Glomerular endothelial cell (primary cell): ENCODE measurements at places on chromosomes 3 and 15.

- DNase-seq = no peak
Observed at GRCh38 chr3:12467746-12468145, 16.5 kb upstream of the TSEN2 start.

GRCh38 chr3:11908981-11909698, 62.5 kb upstream of the TAMM41 start:
- DNase-seq = no peak

- no peak for DNase-seq
Observed at GRCh38 chr15:28106294-28107110, 7.4 kb upstream of the OCA2 start.

- no peak for DNase-seq
Observed at GRCh38 chr3:22495791-22496190, 707.3 kb upstream of the UBE2E2 start.

DNA sequence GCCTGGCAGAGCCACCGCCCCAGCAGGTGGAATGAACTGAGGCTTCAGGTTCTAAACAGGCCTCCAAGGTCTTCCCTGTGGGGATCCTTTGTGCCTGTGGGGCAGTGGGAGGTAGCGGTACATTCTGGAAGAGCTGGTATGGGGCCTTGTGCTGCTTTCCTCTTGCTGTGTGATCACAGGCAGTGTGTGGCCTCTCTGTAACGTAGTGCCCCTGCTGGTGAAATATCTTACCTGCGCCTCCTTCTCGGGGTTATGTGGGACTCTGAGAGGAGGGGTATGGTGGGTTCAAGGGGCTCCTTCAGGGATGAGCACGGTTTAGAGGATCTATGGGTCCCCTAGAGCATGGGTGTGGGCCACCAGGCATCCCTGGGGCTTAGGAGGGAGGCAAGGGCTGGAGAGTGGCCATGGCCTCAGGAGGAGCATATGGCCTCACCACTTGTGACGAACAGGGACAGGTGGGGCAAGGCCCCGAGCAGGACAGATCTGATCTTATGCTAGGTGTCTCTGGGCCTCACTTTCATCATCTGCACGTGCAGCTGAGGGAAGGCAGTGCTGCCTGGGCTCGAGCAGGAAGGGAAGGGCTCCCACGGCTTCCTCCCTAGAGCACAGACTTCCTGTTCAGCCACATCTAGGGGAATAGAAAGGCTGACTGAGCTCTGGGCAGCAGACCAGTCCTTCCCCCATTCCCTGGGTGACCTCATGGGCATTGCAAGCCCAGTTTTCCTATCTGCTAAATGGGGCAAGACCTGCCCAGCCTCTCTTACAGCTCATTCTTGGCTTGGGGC, 1.9 kb upstream of the ALS2CL start:
- peak; percentile 64 for DNase-seq

DNA sequence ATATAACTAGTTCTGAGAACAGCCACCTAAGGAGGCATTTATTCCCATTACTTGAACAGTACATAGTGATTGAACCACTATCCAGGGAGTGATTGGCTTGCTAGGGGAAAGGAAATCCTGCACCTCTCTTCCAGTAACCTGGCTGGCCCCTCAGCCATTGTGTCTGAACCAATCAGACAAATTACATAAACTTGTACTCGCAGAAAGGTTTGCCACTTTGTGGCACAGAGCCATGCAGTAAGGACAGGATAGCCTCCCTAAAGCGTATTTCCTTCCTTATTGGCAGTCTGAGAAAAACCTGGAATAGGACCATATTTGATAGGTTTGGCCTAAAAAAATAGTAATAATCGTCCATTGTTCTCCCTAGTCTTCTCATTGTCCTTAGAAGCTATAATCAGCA, 19.0 kb downstream of the CMSS1 start:
- no peak for DNase-seq

DNA sequence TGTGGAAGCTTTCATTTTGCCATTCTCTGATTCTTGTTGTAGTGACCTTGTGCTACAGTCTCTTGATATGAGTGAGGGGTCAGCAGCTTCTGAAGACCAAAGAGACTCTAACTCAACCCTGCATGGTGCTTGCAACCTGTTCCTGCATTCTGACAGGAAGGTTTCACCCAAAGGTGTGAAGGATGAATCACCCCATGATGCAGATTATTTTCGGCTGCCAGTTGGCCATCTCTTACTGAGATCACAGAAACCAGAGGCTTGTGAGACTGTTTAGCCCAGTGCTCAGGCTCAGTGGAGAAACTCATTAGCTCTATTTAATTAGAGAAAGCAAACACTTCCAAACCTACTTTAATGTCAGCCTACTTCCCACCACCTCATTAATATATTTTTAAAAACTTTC, 29.2 kb upstream of the TPRG1 start:
- no peak for DNase-seq

DNA sequence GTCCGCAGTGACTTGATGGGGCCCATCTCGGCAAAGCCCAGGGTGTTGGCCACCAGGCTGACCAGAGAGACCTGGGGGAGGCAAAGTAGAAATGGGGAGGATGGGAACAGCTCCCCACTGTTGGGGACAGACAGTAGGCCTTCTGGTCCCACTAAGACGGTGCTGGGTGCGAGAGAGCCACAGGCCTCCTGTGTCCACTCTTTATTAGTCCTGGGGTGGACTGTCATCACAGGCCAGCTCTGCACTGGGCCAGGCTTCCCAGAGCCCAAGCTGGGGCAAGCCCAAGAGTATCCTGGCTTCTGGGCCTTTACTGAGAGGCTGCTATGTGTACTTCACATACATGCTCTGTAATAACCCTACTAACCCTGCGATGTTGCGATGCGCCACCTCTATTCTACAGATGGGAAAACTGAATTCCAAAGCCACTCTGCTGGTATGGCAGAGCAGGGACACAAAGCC, 66.4 kb downstream of the EXOG start:
- no peak for DNase-seq

GRCh38 chr3:61061092-61061723, 190.0 kb downstream of the FHIT start:
- DNase-seq = no peak

DNA sequence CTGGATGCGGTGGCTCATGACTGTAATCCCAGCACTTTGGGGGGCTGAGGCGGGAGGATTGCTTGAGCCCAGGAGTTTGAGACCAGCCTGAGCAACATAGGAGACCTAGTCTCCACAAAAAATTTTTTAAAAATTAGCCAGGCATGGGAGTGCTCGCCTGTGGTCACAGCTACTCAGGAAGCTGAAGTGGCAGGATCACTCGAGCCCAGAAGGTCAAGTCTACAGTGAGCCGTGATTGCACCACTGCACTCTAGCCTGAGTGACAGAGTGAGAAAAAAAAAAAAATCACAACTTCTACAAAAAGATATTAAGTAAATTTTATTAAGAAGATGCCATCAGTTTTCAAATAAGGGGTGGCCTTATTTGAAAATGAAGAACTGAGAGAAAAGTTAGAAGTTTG, 11.9 kb upstream of the PLA2G4D start:
- no peak for DNase-seq

DNA sequence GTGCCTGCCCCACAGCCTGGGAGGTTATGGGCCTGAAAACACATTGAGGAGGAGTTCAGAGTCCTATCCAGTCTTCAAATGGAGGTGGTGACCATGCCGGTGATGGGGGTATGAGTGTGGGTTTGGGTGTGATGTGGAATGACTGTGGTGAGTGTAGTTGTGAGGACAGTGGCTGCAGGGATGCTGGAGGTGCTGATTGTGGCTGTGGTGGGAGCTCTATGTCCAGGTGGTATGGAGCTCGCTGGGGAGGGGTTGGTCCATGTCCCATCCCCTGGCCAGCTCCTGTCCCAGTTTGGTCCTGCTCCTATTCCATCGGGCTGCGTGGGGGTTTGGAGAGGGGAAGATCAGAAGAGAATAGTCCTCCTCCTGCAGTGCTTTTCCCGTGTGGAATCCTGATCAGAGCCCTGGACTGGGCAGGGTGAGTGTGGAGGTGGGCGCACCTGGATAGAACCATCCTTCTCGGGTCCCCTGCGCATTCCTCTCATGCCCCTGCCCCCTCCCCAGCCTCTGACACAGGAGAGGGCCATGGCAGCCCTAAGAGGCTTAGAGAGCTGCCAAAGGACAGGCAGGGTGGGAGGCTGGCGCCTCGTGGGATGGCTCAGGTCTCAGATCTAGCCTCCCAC, 23.0 kb upstream of the GOLGA6C start:
- no peak for DNase-seq

GRCh38 chr15:52552303-52552702, 16.5 kb downstream of the ARPP19 start:
- no peak for DNase-seq

- DNase-seq = no peak
Observed at GRCh38 chr3:196175722-196176121, 35.5 kb downstream of the ZDHHC19 start.

GRCh38 chr15:62545467-62546227, 380.6 kb upstream of the C2CD4B start:
- DNase-seq = no peak

- DNase-seq = no peak
Observed at GRCh38 chr3:127821394-127821793, 921 bp downstream of the MGLL start.

GRCh38 chr3:20060974-20061685, 20.9 kb downstream of the KAT2B start:
- DNase-seq = no peak

DNA sequence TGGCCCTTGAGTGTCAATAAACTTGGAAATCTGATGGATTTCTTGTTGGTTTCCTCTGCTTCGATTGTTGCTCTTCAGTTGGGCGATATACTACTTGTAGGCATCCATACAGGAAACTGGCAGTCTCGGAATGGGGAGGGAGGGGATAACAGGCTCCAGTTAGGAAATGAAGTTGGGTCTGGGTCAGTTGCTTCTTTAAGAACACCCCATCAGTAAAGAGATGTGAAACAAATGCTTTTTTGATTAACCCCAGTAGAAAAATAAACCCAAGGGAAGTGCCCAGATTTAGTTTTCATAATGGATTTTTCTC, 681 bp downstream of the CHMP2B start:
- DNase-seq = no peak

GRCh38 chr3:98691897-98692296, 71.2 kb upstream of the ST3GAL6 start:
- DNase-seq = peak; percentile 63

DNA sequence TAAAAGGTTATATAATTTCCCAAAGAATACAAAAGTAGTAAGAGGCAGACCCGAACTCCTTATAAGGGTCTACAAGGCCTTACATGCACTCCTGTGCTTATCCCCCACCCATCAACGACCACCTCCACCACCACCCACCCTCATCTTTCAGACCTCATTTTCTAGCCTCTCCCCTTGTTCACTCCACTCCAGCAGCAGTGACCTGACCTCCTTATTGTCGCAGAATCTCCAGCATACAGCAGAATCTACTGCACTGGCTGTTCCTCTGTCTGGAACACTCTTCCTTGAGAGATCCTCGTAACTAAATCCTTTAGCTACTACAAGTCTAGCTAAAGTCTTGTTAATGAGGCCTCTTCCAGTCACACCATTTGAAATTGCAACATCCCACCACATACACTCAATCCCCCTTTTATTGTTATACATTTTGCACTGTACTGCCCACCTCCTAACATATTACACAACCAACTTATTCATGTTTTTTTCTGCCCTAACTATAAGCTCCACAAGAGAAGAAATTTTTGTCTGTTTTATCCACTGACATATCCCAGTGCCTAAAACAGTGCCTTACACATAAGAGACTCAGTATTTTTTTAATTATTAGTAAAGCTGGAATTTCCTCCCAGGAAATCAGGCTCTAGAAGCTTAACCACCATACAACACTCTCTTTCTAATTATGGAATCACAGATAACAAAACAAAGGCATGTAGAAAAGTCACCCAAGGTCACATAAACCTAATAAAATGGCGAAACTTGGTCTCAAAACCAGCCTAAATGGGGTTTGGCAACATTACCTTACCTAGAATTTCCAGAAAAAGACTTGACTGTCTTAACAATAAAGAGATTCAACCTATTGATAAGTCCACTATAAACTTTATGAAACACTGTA, 40.2 kb downstream of the ZNF148 start:
- DNase-seq = no peak

DNA sequence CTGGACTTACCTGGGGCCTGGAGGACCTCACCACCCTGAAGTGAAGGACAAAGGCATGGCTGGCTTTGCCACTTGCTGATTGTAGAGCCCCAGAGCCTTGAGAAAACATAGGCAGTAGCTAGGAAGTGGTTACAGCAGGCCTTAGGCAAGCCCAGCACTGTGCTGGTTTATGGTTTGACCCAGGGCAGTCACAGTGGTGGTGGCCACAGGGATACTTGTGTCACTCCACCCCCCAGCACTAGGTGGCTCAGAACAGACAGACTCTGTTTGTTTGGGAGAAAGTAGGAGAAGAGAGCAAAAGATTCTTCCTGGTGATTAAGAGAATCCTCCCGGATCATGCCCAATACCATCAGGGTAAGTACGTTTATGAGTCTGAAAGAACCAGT, 13.2 kb upstream of the COL8A1 start:
- DNase-seq = no peak

DNA sequence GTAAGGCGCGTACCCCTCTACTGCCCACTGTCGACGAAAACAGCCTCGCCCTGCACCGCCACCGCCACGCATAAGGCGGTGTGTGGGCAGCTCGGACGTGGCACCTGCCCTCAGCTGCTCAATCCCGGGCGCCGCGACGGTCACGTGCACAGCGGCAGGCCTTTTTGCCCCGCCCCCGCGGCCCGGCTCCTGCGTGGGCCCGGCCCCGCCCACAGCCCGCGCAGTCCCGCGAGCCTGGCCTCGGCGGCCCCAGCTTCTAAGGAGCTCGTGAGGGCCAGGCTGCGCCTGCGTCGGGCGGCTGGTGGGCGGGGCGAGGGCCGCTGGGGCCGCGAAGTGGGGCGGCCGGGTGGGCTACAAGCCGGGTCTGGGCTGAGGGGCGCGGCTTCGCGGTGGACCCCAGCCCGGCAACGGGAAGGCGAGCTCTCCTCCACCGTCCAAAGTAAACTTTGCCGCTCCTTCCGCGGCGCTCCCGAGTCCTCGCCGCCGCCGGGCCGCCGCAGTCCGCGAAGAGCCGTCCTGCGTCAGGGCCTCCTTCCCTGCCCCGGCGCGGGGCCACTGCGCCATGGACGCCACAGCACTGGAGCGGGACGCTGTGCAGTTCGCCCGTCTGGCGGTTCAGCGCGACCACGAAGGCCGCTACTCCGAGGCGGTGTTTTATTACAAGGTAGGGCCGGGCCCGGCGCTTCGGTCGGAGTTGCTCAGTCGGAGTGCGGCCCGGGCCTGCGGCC, at the start of gene CAPN7:
CAPN7 (plus strand) TSS at position 313 of the 728 bp plus-strand sequence; CDS start at position 563, 250 bp downstream.
- DNase-seq = peak; percentile 22

- DNase-seq = no peak
Observed at GRCh38 chr3:145079436-145079835, 1081.5 kb downstream of the PLOD2 start.

DNA sequence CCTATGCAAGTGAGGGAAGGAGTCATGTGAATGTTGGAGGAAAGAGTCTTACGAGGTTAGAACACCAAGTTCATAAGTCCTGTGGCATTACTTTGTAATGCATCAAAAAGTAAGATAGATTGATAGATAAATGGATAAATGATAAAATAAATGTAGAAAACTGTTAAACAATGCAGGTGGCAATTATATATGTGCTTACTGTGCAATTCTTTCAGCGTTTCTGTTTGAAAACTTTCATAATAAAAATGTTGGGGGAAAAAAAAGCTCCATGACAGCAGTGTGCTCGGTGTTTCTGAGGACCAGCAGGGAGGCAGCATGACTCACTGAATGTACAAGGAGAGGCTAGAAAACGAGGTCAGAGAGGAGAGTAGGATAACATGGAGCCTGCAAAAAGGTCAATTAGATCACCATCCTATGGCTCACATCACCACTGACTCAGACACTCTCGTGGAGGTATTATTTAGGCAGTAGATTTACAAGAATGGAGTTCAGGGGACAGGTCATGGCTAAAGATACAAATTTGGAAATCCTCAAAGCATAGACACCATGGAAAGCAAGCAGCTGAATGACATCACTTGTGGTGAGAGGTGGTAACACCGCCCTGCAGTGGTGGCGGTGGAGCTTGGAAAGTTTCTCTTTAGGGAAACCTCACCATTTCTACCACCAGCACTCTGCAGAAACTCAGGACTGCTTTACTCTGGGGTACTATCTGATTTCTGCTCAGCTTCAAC, 219.8 kb downstream of the CTNNB1 start:
- no peak for DNase-seq
